ENCODE measurements at places on chromosomes 3 and 15. TPM values are rescaled to one million over a fixed set of nuclear protein-coding genes. Genes with fewer than 3 reads are reported as not detected.

The MTHFS gene
- 20.5 TPM for total RNA-seq

The C3orf85 gene
- total RNA-seq: not detected

The ARPP21 gene
- total RNA-seq: not detected

The SLC12A1 gene
- total RNA-seq: not detected

DNA sequence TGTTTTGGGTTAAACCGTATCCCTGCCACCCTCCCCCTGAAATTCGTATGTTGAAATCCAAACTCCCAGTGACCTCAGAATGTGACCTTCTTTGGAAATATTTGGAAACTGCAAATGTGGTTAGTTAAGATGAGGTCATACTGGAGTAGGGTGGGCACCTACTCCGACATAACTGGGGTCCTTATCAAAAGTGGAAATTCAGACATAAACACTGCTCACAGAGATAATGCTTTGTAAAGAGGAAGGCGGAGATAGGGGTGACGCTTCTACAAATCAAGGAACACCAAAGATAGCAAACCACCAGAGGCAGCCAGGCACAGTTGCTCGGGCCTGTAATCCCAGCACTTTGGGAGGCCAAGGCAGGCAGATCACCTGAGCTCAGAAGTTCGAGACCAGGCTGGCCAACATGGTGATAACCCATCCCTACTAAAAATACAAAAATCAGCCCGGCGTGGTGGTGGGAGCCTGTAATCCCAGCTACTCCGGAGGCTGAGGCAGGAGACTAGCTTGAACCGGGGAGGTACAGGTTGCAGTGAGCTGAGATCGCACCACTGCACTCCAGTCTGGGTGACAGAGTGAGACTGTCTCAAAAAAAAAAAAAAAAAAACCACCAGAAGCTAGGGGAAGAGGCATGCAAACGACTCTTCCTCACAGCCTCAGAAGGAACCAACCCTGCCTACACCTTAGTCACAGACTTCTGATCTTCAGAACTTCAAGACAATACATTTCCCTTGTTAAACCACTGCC, 51.1 kb upstream of the CHD2 start:
- no peak for DNase-seq

The ZNF774 gene
- 2.2 TPM for total RNA-seq

The CLASP2 gene
- total RNA-seq: 68.3 TPM

The PARP6 gene
- total RNA-seq: 37.2 TPM

The CNTN3 gene
- total RNA-seq: 2.2 TPM

GRCh38 chr15:87419344-87419743, 837.2 kb downstream of the NTRK3 start:
- no peak for DNase-seq

The SI gene
- not detected for total RNA-seq

DNA sequence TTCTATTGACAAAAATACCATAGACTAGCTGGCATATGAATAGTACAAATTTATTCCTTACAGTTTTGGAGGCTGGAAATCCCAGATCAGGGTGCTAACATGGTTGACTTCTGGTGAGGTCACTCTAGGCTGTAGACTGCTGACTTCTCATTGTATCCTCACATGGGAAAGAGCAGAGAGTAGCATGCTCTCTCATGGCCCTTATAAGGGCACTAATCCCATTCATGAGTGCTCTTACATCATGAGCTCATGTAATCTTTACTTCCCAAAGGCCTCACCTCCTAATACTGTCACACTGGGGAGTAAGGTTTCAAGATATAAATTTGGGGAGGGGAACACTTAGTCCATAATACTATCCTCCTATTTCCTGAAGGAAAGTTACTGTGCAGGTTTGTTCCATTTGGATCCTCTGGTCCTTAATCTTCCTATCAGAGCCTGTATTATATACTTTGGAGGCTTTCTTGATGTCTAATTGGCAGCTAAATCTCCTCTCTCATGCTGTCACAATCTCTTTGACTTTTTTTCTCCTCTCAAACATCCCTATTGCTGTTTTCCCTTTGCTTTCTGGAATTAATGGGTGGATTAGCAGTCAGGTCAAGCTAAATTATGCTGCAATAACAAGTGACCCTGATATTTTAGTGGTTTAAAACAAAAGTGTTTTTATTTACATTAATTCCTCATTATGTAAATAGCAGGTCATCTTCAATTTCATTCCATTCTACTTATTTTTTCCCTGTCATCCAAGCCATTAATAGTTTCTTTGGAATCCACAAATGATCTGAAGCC, 23.1 kb upstream of the LEKR1 start:
- no peak for DNase-seq

- DNase-seq: no peak
Observed at GRCh38 chr3:88150806-88151205, 1.0 kb downstream of the C3orf38 start.

- DNase-seq: no peak
Observed at GRCh38 chr3:197912741-197913476, 37.1 kb upstream of the RPL35A start.

- DNase-seq: no peak
Observed at GRCh38 chr3:45754461-45754860, 41.9 kb downstream of the SLC6A20 start.

The SCN5A gene
- total RNA-seq: 162 TPM

DNA sequence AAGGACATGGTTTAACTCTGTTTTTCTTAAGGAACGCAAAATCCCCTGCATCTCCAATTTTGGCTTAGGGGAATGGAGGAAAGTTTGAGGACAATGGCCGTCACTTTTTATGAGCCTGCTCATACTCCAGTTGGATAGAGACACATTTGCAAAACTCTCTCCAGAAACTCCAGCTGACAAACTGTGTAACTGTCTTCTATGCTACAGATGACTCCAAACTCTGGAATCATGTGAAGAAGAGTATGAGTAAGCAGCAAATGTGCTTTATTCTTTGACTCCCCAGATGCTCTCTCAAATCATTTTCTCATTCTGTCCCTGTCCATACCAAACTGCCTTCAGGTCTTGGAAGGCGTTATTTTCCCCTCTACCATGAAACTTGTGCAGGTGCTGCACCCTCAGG, 226.5 kb upstream of the GPR149 start:
- DNase-seq: no peak

The CASR gene
- not detected for total RNA-seq

The SEMA3G gene
- total RNA-seq: 10.4 TPM

- no peak for DNase-seq
Observed at GRCh38 chr3:171556574-171557145, 96.5 kb upstream of the TNIK start.

GRCh38 chr3:42894698-42895579, 11.0 kb upstream of the ZNF662 start:
- DNase-seq: no peak

The GOLGA6C gene
- not detected for total RNA-seq

GRCh38 chr15:66650433-66650832, 51.6 kb upstream of the SMAD6 start:
- peak; percentile 71 for DNase-seq

- peak; percentile 71 for DNase-seq
Observed at GRCh38 chr15:76973362-76973743, 21.6 kb upstream of the PSTPIP1 start.

Measured in Right ventricle myocardium superior (tissue), 1 donor.